Osteoblast (primary cell): ENCODE measurements at places on chromosomes 3 and 15. TPM values are rescaled to one million over a fixed set of nuclear protein-coding genes. Genes with fewer than 3 reads are reported as not detected.

SERPINI2 gene
- total RNA-seq = not detected in 2 replicates

FANCD2OS gene
- total RNA-seq = not detected in 2 replicates

PPP1R14D gene
- not detected in 2 replicates for total RNA-seq

ARHGAP11A gene
- 7.2 and 8.8 TPM in 2 replicates for total RNA-seq

DOCK3 gene
- total RNA-seq = 0.29 and 0.36 TPM in 2 replicates

IGSF10 gene
- total RNA-seq = 1.4 and 2.7 TPM in 2 replicates

TGM5 gene
- total RNA-seq = not detected in 2 replicates

ADIPOQ gene
- total RNA-seq = under 0.01 TPM in 2 replicates

PRSS50 gene
- total RNA-seq = not detected in 2 replicates

CLRN1 gene
- not detected in 2 replicates for total RNA-seq

TNFAIP8L3 gene
- total RNA-seq = 8.3 and 11.2 TPM in 2 replicates

GOLGA8N gene
- total RNA-seq = 4.7 and 5.0 TPM in 2 replicates

RAB6B gene
- 0.59 and 0.72 TPM in 2 replicates for total RNA-seq

TTC23 gene
- 21.7 and 27.4 TPM in 2 replicates for total RNA-seq

FAM107A gene
- total RNA-seq = not detected in 2 replicates

TAGLN3 gene
- not detected in 2 replicates for total RNA-seq

FILIP1L gene
- 5.8 and 5.9 TPM in 2 replicates for total RNA-seq

RLBP1 gene
- total RNA-seq = under 0.01 TPM in 2 replicates

CCDC33 gene
- 0.29 TPM in 1 of 2 replicates, not detected in the other for total RNA-seq

ATP8B4 gene
- total RNA-seq = 0.88 and 1.1 TPM in 2 replicates

BTBD1 gene
- 88.3 and 99.6 TPM in 2 replicates for total RNA-seq
